ENCODE measurements at places on chromosomes 4 and X.

DNA sequence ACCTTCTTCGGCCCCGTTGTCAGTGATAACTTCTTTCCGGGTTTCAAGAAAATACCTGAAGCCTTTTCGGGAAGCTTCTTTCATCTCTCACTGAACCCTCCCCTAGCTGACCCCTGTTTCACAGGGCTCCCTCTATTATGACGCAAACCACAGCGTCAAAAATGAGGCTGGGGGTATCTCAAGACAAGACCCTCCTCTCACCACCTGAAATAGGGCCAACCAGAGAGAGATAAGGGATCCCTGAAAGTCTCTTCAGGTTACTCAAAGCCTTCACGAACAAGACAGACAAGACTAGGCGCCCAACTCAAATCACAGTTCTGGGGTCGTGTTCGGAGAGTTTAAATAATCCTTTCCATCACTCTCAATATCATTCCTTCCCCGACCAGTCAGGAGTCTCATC lies 1.2 kb downstream of the PHF8 start:
- DNase-seq, result no peak

DNA sequence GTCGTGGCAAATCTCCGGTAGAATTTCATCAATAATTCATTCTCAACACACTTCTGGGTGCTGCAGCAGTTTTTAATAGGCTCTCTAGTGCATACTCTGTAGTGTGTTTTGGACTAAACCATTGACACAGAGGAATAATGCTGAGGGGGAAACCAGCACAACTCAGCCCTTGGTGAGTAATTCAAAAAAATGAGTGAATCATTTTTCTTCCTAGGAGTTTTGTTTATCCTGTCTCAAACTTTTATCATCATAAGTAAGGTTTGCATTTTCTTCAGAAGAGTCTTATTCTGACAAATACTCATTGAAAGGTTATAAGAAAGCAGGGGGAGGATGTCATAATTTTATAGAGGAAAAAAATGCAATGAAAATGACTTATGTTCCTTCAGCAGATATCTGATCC lies 2542.7 kb downstream of the PCDH7 start:
- DNase-seq, result peak; percentile 47

DNA sequence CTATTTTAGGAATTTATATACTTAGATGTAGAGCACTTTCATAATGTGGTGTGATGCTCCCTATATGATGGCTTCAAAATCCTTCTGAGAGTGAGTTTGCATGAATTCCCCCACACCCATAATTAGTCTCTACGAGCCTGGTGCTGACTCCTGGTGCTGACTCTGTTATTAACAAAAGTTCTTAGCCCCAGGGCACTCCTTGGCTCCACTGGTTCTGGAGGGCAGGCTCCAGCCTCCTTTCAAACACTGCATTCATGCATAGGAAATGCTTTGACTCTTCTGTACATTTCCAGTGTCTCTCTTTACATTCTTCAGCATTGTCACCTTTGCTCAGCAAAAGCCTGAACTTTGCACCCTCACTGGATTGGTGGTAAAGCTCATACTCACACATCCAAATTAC lies 64.0 kb downstream of the LNX1 start:
- DNase-seq, result no peak

- DNase-seq, result peak; percentile 89
Measured at GRCh38 chrX:44400588-44400987, 57.1 kb upstream of the EFHC2 start.

DNA sequence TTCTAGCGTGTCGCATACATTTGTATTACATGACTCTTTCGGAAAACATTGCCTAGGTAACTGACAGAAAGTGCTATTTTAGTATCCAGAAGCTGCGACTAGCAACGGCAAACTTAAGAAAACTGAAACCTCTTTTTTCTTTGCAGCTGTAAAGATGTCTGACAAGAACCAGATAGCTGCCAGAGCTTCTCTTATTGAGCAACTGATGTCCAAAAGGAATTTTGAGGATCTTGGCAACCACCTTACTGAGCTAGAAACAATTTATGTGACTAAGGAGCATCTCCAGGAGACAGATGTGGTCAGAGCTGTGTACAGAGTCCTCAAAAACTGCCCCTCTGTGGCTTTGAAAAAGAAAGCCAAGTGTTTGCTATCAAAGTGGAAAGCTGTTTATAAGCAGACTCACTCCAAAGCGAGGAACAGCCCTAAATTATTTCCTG lies 9.4 kb downstream of the TCEANC start:
- DNase-seq, result no peak

GRCh38 chr4:145234091-145234706 lies 53.8 kb upstream of the OTUD4 start:
- peak; percentile 28 for DNase-seq
